ENCODE measurements at places on chromosomes 13 and 19.

GRCh38 chr19:17406046-17406886 lies 836 bp upstream of the BST2 start:
- no peak for DNase-seq

DNA sequence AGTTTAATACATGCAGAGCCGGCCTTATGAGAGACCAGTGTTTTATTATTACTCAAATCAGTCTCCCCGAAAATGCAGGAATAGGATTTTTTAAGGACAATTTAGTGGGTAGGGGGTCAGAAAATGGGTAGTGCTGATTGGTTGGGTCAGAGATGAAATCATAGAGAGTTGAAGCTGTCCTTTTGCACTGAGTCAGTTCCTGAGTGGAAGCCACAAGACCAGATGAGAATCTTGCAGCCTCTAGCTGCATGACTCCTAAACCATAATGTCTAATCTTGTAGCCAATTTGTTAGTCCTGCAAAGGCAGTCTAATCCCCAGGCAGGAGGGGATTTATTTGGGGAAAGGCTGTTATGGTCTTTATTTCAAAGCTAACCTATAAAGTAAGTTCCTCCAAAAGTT lies 1163.9 kb downstream of the DIAPH3 start:
- DNase-seq: no peak

GRCh38 chr19:46744005-46744691 lies 1.7 kb upstream of the FKRP start:
- DNase-seq: no peak

DNA sequence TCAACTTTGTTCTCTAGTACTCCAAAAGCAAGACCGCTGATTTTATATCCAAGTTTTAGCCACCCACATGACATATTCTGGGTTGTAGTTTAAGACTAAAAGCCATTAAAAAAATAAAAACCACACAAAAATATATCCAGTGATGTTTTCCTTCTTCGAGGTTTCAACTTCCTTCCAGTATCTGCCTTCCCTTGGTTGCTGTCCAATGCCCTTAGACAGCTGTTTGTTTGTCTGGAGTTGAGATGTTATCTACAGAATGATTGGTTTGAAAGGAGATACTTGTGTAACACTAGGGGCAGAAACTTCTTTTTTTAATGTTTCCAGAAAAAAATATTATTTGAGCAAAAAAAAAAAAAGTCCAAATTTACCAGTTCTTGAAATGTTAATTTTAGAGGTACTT lies 591.5 kb upstream of the PCDH9 start:
- no peak for DNase-seq

- peak; percentile 8 for DNase-seq
Observed at GRCh38 chr13:89923736-89924135, 1423.8 kb upstream of the MIR17HG start.

DNA sequence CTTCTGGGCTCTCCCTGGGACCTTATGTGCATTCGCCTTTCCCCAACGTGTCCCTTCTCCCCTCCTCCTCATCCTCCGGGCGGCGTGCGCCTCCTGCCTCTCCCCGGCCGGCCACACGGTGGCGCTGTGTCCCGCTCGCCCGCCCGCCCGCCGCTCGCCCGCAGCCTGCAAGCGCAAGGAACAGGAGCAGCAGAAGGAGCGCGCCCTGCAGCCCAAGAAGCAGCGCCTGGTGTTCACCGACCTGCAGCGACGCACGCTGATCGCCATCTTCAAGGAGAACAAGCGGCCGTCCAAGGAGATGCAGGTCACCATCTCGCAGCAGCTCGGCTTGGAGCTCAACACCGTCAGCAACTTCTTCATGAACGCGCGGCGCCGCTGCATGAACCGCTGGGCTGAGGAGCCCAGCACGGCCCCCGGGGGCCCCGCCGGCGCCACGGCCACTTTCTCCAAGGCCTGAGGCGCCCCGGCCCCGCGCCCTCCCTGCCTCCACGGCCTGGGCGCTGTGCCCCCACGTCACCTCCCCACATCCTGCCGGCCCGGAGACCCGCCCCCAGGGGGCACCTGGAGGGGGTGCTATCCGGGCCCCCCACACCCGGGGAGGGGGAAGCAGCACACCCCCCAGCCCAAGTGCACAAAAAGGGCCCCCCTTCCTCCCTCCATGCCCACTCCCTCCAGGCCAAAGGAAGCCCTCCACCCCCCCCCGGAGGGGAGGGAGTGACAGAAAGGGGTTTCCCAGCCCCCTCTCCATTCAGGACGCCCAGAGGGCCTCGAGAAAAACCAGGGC lies 21.9 kb downstream of the ONECUT3 start:
- DNase-seq: no peak

DNA sequence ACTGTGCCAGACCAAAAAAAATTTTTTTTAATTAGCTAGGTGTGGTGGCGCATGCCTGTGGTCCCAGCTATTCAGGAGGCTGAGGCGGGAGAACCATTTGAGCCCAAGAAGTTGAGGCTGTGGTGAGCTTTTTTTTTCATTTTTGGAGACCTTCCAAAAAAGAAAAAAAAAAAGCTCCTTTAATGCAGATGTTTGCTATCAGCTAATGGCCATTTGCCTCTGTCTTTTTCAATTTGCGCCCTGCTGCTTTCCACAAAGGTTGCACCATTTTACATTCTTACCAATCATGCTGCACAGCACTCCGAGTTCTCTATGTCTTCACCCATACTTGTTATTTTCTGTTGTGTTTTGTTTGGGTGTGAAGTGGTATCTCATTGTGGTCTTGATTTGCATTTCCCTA lies 15.6 kb upstream of the SMARCA4 start:
- DNase-seq: no peak

DNA sequence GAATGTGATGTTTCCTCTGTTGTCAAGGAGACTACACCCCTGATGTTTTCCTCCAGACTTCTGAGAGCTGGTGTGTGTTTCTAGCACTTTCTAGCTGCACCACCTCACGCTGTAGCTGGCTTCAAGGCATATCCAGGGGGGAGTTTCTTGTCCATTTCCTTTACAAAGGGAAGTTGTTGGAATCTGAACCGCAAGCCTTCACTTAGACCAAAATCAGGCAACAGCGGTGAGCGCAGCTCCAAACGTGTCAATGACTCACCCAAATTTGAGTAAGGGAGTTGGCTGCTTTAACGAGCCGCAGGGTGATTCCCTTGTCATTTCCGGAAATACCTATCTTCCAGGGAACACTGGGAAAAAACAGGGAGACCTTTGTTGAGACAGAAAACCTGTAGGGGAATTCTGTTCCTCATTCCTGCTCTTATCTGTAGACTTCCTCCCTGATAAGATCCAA lies 2.5 kb downstream of the LDLR start:
- peak; percentile 46 for DNase-seq

- no peak for DNase-seq
Observed at GRCh38 chr13:77331421-77331820, 4.5 kb upstream of the MYCBP2 start.

DNA sequence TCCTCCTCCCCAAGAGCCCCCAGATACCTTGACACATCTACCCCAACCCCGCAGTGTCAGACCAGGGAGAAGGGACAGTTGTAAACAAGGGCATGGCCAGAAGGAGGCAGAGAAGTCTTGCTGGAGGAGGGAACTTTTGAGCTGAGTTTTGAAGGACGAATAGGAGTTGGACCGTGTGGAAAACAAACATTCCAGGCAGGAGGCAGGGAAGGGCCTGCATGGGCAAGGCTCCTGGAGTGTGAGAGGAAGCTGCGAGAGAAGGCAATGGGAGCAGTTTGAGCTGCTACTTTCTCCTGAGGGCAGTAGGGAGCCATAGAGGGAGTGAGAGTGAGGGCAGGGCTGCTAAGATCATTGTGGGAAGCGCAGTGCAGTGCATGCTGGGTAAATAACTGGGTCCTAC lies 23.3 kb downstream of the IL12RB1 start:
- no peak for DNase-seq

- DNase-seq: no peak
Observed at GRCh38 chr19:37872383-37872782, 34.0 kb downstream of the WDR87 start.

DNA sequence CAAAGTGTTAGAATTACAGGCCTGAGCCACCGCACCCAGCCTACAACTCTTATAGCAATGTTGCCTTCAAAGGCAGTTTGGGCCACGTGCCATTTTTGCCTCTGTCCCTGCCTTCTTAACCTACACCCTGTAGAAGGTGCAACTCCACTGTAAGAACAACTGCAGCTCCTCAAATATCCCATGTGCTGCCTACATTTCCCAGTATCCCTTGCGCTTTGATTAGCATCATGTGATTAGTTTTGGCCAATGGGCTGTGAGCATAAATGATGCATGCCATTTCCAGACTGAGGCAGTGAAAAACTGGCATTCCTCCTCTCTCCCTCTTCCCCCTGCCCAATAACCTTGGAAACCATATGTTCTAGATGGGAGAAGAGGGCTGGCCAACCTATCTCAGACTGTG lies 75.2 kb upstream of the MRI1 start:
- no peak for DNase-seq

DNA sequence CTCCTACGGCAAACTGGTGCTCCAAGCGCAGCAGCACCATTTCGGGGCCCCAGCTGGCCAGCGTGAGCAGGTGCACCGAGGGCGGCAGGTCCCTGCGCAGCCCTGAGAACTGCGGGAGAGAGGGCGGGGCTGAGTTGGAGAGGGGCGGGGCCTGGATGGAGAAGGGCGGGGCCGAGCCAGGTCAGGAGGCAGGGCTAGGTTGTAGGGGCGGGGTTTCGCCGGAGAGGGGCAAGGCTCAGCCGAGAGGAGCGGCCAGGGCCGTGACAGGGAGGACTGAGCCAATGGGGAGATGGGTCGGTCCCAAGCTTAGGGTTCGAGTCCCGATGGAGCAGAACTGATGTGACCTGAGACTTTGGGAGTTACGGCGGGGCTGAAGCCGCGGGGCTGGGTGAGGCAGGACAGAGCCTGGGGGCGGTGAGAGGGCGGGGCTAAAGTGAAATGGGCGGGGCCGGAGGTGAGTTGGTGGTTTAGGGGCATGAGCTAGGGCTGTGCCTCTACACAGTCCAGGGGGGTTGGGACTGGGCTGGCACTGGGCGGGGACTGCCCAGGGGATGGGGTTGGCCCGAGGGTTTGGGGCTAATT lies 19.0 kb downstream of the MAN2B1 start:
- no peak for DNase-seq

GRCh38 chr19:12330340-12330739 lies 3.1 kb downstream of the ZNF563 start:
- no peak for DNase-seq

GRCh38 chr13:104436555-104436954 lies 1370.3 kb upstream of the SLC10A2 start:
- DNase-seq: no peak

GRCh38 chr19:52748336-52748950 lies 13.6 kb upstream of the ZNF611 start:
- DNase-seq: no peak

DNA sequence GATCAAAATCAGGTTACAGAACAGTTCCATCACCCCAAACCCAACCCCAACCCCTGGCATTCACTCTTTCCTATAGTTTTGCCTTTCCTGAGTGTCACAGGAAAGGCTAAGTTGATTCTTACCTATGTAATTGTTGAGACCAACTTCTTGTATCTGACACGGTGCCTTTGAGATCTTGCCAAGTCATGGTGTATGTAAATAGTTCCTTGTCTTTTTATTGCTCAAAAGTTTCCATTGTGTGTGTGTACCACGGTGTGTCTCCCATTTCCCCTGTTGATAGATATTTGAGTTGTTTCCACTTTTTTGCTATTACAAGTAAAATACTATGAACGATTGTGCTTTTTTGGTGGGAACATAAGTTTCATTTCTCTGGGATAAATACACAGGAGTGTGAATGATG lies 3.3 kb upstream of the IGFL2 start:
- DNase-seq: no peak

GRCh38 chr19:51971624-51972023 lies 15.0 kb downstream of the ZNF350 start:
- DNase-seq: no peak

DNA sequence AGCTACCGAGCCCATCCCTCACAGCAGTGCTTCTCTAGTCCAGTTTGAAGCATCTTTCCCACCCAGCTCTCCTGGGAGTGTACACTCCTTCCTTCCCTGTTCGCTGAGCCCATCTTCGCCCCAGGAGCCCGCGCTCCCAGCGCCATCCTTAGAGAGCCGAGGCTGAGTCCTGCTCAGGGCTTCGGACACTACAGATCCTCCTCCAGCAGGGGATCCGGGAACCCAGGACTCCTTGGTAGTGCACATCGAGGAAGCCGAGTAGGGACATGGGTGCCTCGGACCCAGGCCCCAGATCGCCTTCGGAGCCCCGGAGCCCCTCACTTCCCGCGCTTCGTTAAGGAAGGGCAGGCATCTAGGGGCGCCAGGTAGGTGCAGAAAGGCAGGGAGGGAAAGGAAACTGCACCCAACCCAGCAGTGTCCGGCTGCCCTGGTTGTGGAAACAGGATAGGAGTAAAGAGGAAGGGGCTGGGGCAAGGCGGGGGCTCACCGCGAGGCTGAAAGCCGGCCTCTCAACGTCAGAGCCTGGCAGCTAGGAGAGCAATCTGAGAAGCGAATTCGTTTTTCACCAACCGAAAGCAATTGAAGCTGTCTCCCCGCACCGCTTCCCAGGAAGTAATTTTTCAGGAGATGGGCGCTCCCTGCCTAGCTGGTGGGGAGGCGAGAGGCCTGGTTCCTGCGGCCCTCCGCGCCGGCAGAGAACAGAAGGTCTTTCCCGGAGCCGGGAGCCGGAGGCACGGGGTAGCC lies 1.0 kb downstream of the PDX1 start:
- no peak for DNase-seq

DNA sequence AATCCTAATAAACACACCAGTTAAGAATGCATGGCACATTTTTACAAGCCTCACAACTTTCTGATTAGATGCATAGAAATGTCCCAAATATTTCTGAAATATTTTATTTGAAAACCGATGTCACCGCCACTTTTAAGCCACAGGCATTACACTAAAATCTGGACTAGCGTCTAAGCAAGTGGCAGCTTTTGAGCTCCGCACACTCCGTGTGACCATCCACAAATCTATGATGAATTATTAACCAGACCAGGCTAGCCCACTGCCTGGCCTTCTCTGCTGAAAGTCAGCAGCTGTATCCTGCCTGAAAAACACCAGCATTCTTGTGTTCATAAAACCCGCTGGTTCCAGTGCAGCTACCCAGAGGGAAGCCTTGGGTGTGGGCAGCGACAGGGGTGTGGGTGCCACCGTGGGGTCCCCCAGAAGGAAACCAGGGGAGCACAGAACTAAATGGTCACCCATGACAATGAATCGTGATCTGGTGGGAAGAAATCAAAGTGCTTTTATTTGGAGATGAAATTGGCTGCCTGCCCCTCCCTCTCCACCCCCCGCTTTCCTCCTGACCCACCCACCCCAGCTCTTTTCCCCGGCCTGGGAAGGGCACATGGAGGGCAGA lies 13.8 kb downstream of the RASA3 start:
- DNase-seq: no peak
